ENCODE measurements at places on chromosomes 13 and 19. TPM values are rescaled to one million over a fixed set of nuclear protein-coding genes. Genes with fewer than 3 reads are reported as not detected.

Gene CDC37
- total RNA-seq = 131 TPM

DNA sequence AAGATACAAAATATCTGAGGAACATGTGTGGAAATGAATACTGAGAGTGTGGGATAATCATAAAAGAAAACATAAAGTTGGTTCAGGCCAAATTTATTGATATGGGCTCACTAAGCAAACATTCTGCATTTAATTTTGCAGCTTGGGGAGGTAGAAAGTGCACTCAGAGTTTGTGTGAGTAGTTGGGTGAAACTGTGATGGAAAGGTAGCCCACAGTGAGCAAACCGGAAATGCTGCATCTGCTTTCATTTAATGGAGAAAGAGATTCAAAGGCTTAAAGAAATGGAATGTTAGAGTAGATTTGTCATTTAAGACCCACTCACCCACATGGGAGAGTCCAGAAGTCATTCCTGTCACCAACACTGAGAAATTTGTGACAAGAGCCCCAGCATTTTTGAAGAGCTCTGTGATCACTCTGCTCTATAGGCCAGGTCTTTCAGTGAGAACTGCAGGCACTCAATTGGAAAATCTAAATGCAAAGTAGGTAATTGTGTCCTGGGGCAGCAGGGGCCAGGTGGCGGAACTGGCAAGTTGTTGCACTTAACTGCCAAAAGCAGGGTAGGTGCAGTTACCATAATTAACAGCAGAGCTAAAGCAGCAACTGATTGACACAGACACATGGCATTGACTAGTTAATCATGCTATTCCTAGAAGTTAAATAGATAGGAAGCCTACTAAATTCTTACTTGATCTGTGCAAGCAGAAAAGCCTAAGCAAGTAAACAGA lies 1228.3 kb upstream of the PCDH20 start:
- H3K36me3 ChIP-seq = no peaks in the 10 kb centered on the region
- no peak overlapping the region for H3K27ac ChIP-seq
- DNase-seq = no peak
- H3K27me3 ChIP-seq = no peaks in the 10 kb centered on the region
- no peak overlapping the region for H3K4me3 ChIP-seq

Gene PAN3
- 31.8 TPM for total RNA-seq

GRCh38 chr13:46373623-46374022 lies 13.4 kb downstream of the RUBCNL start:
- no peaks in the 10 kb centered on the region for H3K36me3 ChIP-seq
- H3K4me3 ChIP-seq = no peak overlapping the region
- no peak overlapping the region for H3K27ac ChIP-seq
- no peaks in the 10 kb centered on the region for H3K27me3 ChIP-seq
- H3K4me1 ChIP-seq = peaks cover 18% of the 10 kb centered on the region

DNA sequence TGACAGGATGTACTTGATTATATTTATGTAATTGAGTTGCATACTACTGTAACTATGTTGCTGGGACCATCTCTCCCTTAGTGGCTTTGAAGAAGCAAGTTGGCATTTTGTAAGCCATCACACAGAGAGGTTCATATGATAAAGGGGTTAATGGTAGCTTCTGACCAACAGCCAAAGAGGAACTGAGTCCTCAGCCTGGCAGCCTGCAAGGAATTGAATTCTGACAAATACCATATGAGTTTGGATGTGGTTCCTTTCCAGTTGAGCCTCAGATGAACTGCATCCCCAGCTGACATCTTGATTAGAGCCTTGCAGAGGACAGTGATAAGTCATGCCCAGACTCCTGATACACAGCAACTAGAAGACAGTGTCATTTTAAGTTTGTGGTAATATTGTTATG lies 8.6 kb upstream of the MYCBP2 start:
- H3K4me3 ChIP-seq = no peak overlapping the region
- no peak for DNase-seq
- H3K27ac ChIP-seq = no peak overlapping the region
- H3K36me3 ChIP-seq = no peaks in the 10 kb centered on the region
- peaks cover 2% of the 10 kb centered on the region for H3K4me1 ChIP-seq

GRCh38 chr13:43118521-43118920 lies 95.1 kb downstream of the DNAJC15 start:
- H3K4me3 ChIP-seq = no peak overlapping the region
- no peaks in the 10 kb centered on the region for H3K4me1 ChIP-seq
- H3K27ac ChIP-seq = no peak overlapping the region
- no peaks in the 10 kb centered on the region for H3K27me3 ChIP-seq

- no peak overlapping the region for H3K27ac ChIP-seq
- H3K4me1 ChIP-seq = peaks cover 27% of the 10 kb centered on the region
- no peak overlapping the region for H3K4me3 ChIP-seq
Observed at GRCh38 chr13:94416454-94417080, 62.9 kb downstream of the DCT start.

- no peaks in the 10 kb centered on the region for H3K4me1 ChIP-seq
- no peaks in the 10 kb centered on the region for H3K36me3 ChIP-seq
- H3K27ac ChIP-seq = no peak overlapping the region
- DNase-seq = no peak
- H3K27me3 ChIP-seq = no peaks in the 10 kb centered on the region
Observed at GRCh38 chr19:34816708-34817107, 43.7 kb upstream of the ZNF599 start.

- no peak overlapping the region for H3K4me3 ChIP-seq
- H3K36me3 ChIP-seq = no peaks in the 10 kb centered on the region
- no peak for DNase-seq
Observed at GRCh38 chr19:33997690-33998089, 174.6 kb upstream of the LSM14A start.

DNA sequence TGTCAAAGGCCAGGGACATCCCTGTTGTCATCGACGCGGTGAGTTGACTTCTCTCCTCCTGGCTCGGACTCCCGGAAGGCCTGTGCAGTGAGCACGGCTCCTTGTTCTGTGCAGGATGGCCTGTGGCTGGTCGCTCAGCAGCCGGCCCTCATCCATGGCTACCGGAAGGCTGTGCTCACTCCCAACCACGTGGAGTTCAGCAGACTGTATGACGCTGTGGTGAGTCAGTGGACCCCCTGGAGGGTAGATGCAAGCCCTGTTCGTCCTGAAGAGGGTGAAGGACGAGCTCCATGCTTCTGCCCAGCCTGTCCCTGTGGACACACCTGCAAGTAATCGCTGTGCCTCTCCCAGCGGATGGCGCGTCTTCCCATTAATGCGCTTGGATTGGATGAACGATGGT lies 19.2 kb downstream of the NAXD start:
- H3K27ac ChIP-seq = peak overlapping the region; percentile 60
- peaks cover 10% of the 10 kb centered on the region for H3K4me1 ChIP-seq
- no peaks in the 10 kb centered on the region for H3K27me3 ChIP-seq
- peak; percentile 97 for DNase-seq
- H3K4me3 ChIP-seq = no peak overlapping the region

Gene RETN
- total RNA-seq = not detected

Gene RGS9BP
- 0.72 TPM for total RNA-seq

DNA sequence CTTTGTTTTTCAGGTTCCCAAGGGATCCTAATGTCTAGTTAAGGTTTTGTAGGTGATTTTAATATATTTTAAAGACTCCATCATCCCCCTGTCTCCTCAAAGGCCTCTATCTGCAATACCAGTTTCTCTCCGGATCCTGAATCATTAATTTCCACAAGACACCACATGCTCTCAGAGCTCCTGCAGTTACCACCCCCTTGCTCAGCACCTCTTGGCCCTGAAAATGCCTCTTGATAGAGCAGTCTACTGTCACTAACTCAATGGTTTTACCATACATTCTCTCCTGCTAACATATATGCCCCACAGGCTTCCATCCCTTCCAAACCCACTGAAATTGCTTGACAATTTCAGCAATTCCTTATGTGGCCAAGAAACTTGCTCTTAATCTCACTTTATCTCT lies 1.9 kb upstream of the PEG3 start:
- DNase-seq = no peak
- H3K27ac ChIP-seq = no peak overlapping the region
- no peak overlapping the region for H3K4me3 ChIP-seq
- H3K4me1 ChIP-seq = no peaks in the 10 kb centered on the region
- no peaks in the 10 kb centered on the region for H3K36me3 ChIP-seq

DNA sequence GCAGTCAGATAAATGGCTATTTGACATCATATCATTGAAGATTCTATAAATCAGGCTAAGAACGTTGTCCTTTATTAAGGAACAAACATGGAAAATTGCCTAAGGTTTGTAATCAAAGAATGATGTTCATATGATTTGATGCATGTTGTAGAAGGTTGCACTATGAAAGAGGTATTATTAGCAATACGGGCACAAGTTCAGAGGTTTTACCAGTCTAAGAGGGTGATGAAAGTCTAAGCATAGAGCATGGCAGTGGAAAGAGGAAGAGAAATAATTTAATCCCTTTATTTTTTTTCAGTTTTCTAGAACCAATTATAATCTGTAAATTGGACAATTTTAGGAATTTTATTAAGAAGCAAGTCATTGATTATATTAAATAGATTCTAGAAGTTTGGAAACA lies 450.7 kb downstream of the FGF14 start:
- H3K27me3 ChIP-seq = no peaks in the 10 kb centered on the region
- H3K4me3 ChIP-seq = no peak overlapping the region
- H3K4me1 ChIP-seq = no peaks in the 10 kb centered on the region
- no peak for DNase-seq
- no peaks in the 10 kb centered on the region for H3K36me3 ChIP-seq

Gene CYSLTR2
- total RNA-seq = under 0.01 TPM

- H3K36me3 ChIP-seq = peaks cover 11% of the 10 kb centered on the region
- H3K27me3 ChIP-seq = no peaks in the 10 kb centered on the region
- no peak for DNase-seq
- no peaks in the 10 kb centered on the region for H3K4me1 ChIP-seq
Observed at GRCh38 chr13:77265336-77265735, 61.6 kb downstream of the MYCBP2 start.

DNA sequence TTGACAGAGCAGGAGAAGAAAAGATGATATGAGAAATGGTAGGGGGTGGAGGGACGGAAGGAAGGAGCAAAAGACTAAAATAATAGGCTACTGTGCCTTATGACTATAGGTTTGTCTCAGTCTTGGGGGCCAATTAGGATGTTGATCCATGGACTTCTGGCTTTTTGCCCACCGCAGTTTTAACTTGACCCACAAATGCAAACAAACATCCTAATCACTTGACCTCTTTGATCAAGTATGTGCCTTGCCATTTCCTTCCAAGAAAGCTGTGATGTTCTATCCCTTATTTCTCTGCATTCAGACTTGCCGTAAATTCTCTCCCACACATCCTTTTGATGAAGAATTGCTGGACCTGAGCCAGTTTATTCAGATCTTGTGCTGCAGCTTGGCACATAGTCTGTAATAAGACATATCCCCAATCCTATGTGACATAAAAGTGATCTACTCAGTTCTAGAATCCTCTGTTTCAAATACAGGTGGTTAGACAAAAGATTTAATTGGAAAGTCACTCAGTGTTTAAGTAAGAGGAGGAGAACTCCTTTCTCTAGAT lies 62.8 kb downstream of the TPT1 start:
- DNase-seq = peak; percentile 55
- no peak overlapping the region for H3K4me3 ChIP-seq
- H3K27me3 ChIP-seq = no peaks in the 10 kb centered on the region
